ENCODE measurements at places on chromosomes 6 and 20. TPM values are rescaled to one million over a fixed set of nuclear protein-coding genes. Genes with fewer than 3 reads are reported as not detected.

DNA sequence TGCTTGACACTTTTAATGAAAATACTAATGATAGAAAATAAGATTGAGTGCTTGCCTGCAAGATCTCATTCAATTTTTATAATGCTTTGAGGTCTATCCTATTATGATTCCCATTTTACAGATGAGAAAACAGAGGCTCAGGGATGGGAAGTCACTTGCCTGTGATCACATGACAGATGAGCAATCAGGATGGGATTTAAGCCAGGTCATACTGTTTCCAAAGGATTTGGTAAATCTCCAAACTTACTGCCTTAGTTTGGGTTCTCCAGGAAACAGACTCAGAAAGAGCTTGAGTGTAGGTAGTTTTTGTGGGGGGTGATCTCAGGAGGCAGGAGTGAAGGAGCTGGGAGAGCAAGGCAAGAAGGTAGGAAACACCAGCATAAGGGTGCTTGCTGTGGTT, 456.3 kb downstream of the MAFB start:
- DNase-seq, result no peak

DNA sequence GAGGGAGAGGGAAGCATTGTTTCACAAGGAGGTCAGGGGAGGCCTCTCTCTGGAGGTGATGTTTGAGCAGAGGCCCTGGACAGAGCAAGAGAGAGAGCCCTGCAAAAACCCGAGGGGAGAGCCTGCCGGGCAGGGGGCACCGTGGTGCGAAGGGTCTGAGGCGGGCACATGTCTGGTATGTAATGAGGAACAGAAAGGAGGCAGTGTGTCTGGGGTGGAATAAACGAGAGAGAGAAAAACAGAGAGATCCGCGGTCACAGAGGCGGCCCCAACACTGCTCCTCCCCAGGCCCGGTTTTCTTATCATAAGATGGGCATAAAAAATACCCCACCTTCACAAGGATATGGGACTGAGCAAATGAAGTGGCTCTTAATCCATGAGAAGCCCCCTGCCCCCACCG, 119.2 kb downstream of the PREX1 start:
- DNase-seq, result no peak

DNA sequence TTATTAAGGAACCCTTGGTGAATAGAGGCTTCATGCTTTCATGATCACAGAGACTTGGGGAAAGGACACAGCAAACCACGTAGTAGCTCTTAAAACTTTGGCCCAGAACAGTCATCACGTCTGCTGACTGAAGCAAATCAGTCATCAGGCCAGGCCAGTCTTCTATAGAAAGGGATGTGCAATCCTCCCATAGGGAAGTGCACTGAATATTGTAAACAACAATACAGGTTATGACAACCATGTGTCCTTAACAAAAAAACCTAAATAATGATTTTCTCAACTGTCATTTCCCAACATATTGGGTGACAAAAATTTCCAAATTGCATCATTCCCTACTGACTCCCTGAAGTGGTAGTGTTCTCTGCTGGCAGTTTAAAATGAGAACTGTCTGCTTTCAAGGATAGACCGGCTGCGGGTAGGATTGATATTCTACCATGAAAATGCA, 388.2 kb upstream of the CITED2 start:
- no peak for DNase-seq

The PPT2 gene
- 17.9 TPM for total RNA-seq

DNA sequence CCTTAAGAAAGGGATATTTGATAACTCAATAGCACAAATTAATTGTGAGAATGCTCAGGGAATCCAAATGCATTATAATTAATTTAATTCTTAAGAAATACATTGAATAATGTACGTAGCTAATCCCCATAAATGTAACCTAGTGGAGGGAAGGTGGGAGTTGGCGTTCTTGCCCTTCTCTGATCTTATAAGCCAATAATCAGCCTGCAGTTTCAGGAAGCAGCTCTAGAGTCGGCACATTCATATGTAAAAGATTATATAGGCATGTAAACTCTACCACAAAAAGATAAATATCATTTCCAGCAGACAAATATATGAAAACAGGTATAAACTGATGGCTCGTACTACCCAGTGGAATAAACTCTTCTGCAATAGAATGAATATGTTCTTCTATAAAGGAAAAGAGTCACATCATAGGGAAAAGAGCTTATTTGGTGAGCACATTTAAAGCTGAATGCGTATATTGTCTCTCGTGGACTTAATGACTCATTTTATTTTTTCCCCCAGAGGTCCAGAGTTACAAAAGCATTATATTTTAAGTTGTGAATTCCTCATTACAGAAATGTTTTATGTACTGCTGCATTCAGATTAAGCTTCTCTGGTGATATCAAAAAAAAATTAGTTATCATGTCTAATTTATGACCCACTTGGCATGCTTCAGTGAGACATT, 112.2 kb downstream of the TFAP2A start:
- DNase-seq, result no peak

The OLIG3 gene
- 0.35 TPM for total RNA-seq

The RIPOR2 gene
- total RNA-seq, result 69.7 TPM

GRCh38 chr6:35092362-35093117, 48.6 kb downstream of the TCP11 start:
- DNase-seq, result no peak

The TCP11 gene
- not detected for total RNA-seq

- no peak for DNase-seq
Measured at GRCh38 chr20:227439-228105, 514 bp downstream of the DEFB129 start.

GRCh38 chr20:63740627-63741353, 1.2 kb downstream of the SLC2A4RG start:
- peak; percentile 36 for DNase-seq

DNA sequence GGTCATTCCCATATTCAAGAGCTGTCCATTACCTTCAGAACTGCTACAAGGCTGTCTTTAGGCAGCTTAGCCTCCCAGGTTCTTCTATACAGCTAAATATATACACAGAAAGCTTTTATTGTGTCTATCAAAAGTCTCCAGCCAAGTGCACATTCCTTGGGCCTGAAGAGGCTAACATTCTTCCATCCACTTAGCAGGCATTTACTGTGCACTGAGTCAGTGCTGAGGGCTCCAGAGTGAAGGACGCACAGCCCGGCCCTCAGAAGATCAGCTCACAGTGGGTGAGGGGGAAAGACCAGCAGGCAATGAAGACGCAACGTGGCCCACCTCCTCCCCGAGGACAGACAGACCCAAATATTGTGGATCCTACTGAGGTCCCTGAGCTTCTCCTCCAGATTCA, 569.9 kb downstream of the CDH26 start:
- no peak for DNase-seq

DNA sequence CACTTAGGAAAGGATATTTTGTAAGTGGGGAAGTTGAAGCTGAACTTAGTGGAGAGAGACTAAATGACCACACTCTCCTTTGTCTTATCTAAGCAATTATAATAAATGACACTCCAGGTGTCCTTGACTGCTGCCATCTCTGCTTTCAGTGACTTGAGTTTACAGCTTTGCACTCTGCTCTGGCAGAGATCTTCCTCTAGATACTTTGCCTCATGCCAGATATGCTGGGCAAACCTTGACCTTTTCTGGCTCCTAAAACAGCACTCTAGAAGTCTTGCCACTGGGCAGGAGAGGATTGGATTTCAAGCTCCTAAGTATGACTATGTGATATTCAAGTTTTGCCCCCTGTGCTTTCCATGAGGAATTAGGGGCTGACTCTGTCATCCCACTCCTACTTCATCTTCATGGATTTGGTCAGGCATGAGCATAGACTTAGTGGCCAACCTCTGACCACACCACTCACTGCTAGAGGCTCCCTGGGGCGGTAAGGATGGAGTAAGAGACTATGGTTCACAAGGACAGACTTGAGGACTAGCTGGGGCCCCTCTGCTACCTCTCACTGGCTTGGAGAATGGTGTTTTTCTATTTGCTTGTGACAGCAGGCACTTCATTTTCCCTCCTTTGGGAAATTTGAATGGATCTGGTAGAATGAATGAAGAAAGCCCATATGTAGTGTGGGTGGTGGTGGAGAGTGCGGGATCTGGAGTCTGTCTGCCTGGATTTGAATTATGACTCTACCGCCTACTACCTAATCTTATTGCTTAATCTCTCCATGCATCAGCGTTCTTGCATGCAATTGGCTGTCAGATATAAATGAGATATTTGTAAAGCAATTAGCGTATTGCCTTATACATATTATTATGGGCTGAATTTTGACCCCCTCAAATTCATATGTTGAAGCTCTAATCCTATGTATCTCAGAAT, 191.4 kb downstream of the REV3L start:
- DNase-seq, result no peak

The MICB gene
- 22.3 TPM for total RNA-seq

DNA sequence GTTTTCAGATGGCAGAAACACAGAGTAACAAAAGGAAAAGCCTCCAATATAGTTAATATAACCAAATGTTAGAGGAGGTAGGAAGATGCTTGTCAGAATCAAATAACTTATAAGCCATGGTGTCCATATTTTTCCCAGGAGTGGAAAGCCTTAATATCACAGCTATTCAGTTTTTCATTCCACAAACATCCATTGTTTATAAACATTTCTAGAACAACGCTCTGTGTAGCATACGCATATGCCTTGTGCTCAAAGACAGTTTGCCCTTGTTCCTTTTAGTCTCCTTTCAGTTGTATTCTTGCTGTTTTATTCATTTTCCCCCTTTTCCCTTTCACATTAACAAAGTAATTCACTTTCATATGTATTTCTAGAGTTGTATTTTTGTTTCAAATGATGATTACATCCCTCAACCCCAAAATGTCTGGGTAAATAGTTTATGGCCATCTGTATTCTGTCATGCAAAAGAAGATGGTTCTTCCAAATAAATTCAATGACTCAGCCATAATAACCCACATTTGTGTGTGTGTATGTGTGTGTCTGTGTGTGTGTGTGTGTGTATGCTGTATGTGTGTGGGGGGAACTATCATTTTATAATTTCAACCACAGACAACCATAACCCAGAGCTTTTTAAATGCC, 455.7 kb upstream of the SOX4 start:
- no peak for DNase-seq

GRCh38 chr6:144148886-144149285, 1.4 kb upstream of the STX11 start:
- no peak for DNase-seq

GRCh38 chr20:17958373-17959256, 10.0 kb downstream of the SNX5 start:
- DNase-seq, result no peak

The ADGRF1 gene
- total RNA-seq, result not detected

The FRMD1 gene
- 0.09 TPM for total RNA-seq

The HLA-G gene
- not detected for total RNA-seq

- no peak for DNase-seq
Measured at GRCh38 chr6:52566201-52566600, 10.7 kb downstream of the TRAM2 start.

The SMLR1 gene
- not detected for total RNA-seq

DNA sequence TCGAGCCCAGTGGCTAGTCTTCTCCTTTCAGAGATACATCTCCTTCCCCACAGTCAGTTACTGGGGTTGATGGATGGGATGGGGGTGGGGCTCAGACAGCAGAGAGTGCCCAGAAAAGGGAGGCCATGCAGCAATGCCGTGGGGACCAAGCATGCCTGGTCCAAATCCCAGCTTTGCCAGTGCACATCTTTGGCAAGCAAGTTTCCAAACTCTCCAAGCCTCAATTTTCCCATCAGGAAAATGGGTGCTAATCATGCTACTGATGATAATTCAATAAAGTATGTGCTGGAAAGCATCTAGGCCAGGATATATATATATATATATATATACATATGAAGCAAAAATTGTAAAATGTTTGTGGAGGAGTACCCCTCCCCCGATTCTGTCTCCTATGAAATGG, 78.9 kb downstream of the CD40 start:
- DNase-seq, result no peak

DNA sequence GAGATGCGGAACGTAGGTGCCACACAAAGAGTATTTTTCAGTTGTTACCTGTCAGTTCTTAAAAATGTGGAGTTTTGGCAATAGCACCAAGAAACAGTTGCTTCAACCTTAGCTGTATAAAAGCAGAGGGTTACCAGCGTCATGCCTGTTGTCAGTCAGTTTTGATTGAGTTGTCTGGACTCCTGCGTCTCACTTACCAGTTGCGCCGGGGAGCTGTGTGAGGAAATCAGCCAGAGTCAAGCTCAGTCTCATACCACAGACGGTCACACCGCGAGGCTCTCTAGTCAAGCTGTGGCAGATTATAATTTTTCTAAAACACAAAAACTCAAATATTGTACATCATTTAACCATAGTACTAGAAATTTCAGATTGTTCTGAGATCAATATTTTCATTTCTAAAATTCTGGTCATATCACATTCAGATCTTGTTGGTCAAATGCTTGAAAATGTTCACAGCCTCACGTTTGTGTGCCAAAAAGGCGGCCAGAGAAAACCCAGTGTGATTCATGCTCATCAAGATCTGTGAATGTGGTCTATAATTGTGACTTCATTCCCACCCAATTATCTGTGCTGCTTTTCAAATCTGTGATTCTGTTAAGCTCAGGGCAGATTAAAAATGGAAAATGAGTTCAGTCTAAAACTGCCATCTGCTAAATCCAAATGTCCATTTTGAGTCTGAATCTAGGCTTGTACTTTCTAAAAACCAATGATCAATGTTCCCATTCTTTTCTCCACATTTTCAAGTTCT, 37.5 kb downstream of the SASH1 start:
- no peak for DNase-seq

GRCh38 chr20:63641792-63642523, 11.3 kb downstream of the STMN3 start:
- peak; percentile 97 for DNase-seq

GRCh38 chr20:45300961-45301360, 5.7 kb upstream of the RBPJL start:
- peak; percentile 71 for DNase-seq

- DNase-seq, result no peak
Measured at GRCh38 chr6:149278997-149279396, 38.5 kb upstream of the TAB2 start.

GRCh38 chr20:61433816-61434215, 181.8 kb downstream of the CDH4 start:
- no peak for DNase-seq

The KCNQ5 gene
- 6.1 TPM for total RNA-seq

GRCh38 chr6:147567141-147567805, 58.8 kb downstream of the SAMD5 start:
- no peak for DNase-seq

DNA sequence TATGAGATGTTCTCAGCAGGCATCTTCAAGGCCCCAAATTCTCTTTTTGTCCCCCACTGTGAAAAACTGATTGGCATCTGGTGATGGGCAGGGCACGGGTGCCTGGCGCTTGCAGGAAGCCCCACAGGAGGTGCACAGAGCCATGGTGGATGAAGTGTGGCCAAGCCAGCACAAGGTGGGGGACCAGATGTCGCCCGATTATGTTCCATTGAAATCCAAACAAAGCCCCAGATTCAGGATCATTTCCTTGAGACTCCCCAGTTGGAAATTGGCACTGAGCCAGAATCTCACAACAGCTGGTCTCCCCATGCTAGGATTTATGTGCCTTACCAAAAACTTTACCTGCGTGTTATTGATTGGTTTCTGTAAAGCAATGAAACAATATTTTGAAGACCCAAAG, 186.1 kb downstream of the ADAT2 start:
- DNase-seq, result no peak

GRCh38 chr6:157267109-157267611, 56.2 kb downstream of the TMEM242 start:
- DNase-seq, result no peak

Measured in activated T-cell treated with anti-CD3 and anti-CD28 coated beads, Interleukin-2, amount 50 U/mL, for 72 hours (primary cell).